ENCODE measurements at places on chromosomes 3 and 15.

- no peak for DNase-seq
Measured at GRCh38 chr3:118943597-118943996, 91.0 kb downstream of the IGSF11 start.

GRCh38 chr3:149324332-149324731 is 9.1 kb downstream of the TM4SF18 start:
- DNase-seq, result no peak

- no peak for DNase-seq
Measured at GRCh38 chr3:123330441-123330991, 118.4 kb downstream of the ADCY5 start.

GRCh38 chr15:53910236-53910849 is 67.9 kb upstream of the UNC13C start:
- DNase-seq, result no peak

GRCh38 chr3:36579746-36580145 is 184.6 kb downstream of the DCLK3 start:
- DNase-seq, result no peak

DNA sequence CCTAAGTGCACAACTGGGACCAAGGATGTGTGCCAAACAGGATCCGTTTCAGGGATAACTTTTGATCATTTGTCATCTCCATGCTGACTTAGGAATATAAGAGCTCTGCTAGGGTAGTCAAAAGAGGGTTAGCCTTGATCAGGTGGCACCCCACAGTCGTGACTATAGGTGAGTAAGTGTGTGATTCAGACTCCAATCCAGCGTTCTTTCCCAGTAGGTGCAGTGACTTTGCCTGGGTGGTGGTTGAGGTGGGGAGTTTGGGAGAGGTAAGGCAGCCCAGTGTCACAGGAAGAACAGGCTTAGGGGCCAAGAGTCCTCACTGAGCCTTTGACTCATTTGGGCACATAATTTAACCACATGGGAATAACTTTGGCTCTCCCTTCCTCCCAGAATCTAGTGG is 51.0 kb downstream of the CHDH start:
- DNase-seq, result no peak

GRCh38 chr3:46871222-46871621 is 6.3 kb upstream of the PTH1R start:
- DNase-seq, result no peak

DNA sequence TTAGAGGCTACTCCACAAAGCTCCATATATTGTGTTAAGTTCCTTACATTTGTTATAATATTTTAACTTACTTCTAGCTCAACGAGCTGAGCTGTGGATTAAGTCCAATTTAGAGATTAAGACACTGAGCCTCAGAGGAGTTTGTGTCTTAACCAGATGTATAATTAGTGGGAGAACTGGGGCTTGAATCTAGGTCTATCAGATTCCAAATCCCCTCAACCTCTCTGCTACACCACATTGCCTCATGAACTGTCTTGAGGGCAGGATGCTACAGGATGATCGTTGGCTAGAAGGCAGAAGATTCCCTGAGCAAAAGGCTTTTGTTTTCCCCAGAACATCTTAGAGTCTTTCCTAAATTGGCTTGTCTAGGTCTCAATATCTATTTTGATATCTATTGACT is 890.8 kb downstream of the NAALADL2 start:
- no peak for DNase-seq

GRCh38 chr3:157134620-157135191 is 25.2 kb downstream of the CCNL1 start:
- no peak for DNase-seq

GRCh38 chr15:27645672-27646071 is 453.4 kb downstream of the OCA2 start:
- no peak for DNase-seq

- no peak for DNase-seq
Measured at GRCh38 chr15:101175401-101175800, 76.4 kb downstream of the CHSY1 start.

GRCh38 chr3:196677353-196677752 is 34.7 kb downstream of the CEP19 start:
- no peak for DNase-seq

GRCh38 chr3:73633916-73634344 is 9.2 kb upstream of the PDZRN3 start:
- DNase-seq, result no peak

DNA sequence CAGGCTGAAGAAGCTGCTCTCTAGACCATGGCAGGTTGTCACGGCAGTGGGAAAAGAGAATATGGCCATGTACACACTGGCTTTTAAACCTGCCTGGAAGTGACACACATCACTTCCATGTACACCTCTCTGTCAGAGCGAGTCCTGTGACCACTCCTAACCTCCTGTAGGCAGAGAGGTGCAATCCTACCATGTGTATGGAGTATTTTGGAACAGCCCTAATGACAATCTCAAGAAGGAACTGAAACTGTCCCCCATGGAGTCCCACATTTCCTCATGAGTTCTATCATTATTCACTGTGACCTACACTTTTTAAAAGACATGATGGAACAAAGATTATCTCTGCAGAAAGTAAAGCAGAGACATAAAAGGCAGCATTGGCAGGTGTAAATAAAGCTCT is 153.4 kb upstream of the PFN2 start:
- DNase-seq, result no peak

GRCh38 chr3:127002195-127003174 is 19.6 kb downstream of the PLXNA1 start:
- DNase-seq, result no peak

GRCh38 chr3:156749244-156749643 is 74.9 kb downstream of the TIPARP start:
- no peak for DNase-seq

- no peak for DNase-seq
Measured at GRCh38 chr3:124592658-124593441, 137.4 kb upstream of the UMPS start.

GRCh38 chr3:185290266-185290665 is 36.4 kb upstream of the EHHADH start:
- no peak for DNase-seq

GRCh38 chr15:71249986-71250385 is 134.7 kb downstream of the THSD4 start:
- no peak for DNase-seq

- DNase-seq, result no peak
Measured at GRCh38 chr15:34851007-34851406, 55.7 kb upstream of the ACTC1 start.

DNA sequence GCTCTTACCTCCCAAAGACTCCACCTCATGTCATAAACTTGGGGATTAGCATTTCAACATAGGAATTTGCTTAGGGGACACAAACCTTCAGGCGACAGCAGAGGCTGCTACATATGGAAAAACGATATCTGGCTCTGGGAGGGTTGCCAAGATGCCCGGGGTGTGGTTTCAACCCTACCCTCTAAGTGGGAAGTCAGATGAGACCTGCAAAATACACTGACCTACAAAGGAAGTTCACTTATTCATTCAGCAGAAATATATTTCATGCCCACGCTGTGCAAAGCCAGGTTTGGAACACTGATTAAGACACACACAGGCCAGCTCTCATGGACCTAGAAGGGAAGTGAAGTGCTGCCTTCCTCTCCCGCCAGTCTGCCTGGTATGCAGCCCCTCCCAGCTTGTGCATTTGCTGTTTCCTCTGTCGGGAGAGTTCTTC is 239.3 kb downstream of the FEZF2 start:
- DNase-seq, result no peak

GRCh38 chr3:184712248-184713039 is 580 bp upstream of the MAGEF1 start:
- DNase-seq, result no peak

GRCh38 chr15:39783244-39783820 is 691 bp upstream of the FSIP1 start:
- DNase-seq, result no peak

- DNase-seq, result no peak
Measured at GRCh38 chr3:37726525-37727290, 135.0 kb upstream of the CTDSPL start.

DNA sequence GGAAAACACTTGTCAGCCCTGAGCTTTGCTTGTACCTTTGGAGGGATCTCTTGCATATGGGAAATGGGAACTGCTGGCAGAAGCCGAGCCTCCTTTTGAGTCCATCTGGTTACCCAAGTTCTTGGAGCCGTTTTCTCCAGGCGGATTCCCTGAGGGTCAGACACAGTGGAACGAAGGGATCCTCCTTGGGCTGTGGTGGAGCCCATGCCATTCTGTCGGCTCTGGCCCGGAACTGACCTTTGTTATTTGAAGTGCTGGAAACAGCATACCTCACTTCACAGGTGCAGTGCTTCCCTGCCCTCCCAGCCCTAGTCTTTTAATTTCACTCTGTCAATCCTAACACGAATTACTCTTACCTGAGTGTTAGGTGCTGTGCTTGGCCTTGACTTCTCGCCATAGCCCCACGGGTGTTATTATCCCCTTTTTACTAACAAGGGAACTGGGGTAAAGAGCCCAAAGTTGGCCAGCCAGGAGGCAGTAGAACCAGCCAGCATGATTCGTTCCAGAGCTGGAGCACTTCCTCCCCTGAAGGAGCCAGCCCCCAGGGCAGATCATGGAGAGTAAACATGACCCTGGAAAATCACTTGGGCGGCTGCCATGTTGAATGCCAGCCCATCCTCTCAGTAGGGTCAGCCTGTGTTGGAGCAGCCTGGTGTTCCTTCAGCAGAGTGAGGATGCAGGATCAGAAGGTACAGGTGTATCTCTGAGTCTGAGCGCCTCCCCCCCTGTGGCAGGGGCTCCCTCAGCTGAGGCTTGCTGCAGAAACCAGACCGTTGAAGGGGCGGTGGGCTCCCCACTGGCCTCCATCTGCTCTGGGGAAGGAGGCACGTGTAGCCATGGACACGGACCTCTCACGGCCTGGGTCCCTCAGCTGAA is 143.2 kb downstream of the DNAJB8 start:
- DNase-seq, result no peak

DNA sequence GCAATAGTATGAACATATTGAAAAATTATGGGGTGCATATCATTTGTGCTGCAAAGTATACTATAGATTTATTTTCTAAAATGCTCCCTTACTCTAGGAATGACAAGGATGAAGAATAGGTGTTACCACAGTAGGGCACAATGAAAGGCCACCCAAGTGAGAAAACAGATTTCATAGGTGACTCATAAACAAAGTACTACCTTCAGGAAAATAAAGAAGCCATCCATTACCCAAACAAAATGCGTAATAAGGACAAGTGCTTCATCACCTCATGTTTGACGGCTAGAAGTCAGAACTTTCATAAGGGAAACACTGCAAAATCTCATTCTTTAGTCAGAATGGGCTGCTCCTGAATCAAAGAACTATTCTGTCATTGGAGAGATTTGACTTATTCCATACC is 116.6 kb downstream of the MFSD1 start:
- DNase-seq, result no peak

DNA sequence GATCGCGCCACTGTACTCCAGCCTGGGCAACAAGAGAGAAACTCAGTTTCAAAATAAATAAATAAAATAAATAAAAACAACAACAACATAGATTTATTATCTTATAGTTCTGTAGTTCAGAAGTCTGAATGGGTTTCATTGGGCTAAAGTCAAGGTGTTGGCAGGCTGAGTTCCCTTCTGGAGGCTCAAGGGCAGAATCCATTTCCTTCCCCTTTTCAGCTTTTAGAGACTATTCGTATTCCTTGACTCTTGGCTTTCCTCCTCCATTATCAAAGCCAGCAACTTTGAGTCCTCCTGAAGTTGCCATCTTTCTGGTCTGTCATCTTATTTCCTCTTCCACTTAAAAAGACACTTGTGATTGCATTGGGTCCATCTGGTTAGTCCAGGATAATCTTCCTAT is 12.1 kb downstream of the BLM start:
- no peak for DNase-seq
